CD4-positive, alpha-beta T cell (primary cell): ENCODE measurements at places on chromosomes 1 and 21.

- no peak for DNase-seq
Measured at GRCh38 chr1:232481091-232481490, 148.8 kb downstream of the SIPA1L2 start.

- DNase-seq = no peak
Measured at GRCh38 chr1:111249960-111250359, 22.4 kb downstream of the CHI3L2 start.

- DNase-seq = no peak
Measured at GRCh38 chr1:36365381-36365780, 20.3 kb downstream of the STK40 start.

DNA sequence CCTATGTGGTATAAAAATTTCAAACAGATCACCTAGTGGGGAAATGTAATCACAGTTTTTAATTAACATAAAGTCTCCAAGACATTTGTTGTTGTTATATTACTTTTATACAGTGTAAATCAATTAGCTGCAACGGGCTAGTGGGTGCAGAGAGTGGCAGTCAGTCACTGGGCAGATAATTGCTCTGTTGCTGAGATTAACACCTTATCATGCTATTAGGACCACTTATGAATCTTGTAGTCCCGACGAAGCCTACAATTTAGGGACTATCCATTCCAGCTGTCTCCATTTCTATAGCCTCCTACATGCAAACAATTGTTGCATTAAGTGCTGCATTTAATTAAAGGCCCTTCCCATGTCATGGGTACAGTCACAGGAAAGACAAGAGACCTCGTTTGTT, 158.9 kb upstream of the PROX1 start:
- no peak for DNase-seq

GRCh38 chr1:198462365-198463019, 78.0 kb downstream of the ATP6V1G3 start:
- DNase-seq = no peak

DNA sequence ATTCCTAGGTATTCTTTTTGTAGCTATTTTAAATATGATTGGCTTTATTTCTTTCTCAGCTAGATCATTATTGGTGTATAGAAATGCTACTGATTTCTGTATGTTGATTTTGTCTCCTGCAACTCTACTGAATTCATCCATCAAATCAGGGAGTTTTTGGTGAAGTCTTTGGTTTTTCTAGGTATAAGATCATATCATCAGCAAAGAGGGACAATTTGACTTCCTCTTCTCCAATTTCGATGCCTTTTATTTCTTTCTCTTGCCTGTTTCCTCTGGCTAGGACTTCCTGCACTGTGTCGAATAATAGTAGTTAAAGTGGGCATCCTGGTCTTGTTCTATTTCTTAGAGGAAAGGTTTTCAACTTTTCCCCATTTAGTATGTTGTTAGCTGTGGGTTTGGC, 27.5 kb upstream of the PRKACB start:
- DNase-seq = no peak

DNA sequence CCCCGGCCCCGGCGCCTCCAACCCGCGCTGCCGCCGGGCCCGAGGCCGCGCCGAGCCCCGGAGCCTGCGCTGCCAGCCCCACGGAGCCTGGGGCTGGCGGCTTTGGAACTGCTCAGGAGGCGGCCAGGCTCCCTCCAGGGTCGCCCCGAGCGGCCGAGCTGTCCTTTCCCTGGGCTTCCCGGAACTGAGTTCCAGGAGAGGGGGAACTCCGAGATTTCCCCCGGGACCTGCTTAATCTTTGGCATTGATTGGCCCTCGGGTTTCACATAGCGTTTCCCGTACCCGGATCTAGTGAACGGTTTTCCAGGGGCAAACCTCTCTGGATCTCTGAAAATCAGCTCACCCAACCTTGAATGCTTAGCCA, 504 bp downstream of the H6PD start:
- no peak for DNase-seq

- DNase-seq = no peak
Measured at GRCh38 chr1:15028102-15028501, 125.4 kb upstream of the TMEM51 start.

DNA sequence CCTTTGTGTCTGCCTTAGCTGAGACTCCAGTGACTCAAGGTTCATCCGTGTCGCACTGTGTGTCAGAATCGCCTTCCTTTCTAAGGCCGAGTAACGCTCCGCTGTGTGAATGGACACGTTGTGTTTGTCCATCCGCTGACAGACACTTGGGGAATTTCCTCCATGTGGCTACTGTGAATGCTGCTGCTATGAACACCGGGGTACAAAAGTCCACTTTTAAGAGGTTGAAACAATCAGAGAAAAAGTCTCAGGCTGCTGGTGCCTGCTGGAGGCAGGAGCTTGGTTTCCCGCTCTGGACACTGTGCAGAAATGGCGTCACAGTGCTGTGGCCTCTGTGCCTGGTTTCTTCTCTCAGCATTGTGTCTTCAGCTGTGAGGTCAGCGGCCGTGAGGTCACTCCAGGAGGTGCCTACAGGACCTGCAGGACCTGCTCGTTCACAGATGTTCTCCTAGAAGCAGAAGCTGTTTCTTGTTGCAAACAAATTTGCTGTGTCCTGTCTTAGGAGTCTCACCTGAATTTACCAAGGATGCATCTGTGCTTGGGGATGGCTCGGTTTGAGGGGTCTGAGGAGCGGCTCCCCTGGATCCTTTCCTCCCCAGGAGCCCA, 34.2 kb downstream of the KRTAP10-1 start:
- no peak for DNase-seq

- no peak for DNase-seq
Measured at GRCh38 chr1:4614371-4615137, 39.9 kb upstream of the AJAP1 start.

GRCh38 chr1:7136166-7136953, 351.1 kb downstream of the CAMTA1 start:
- DNase-seq = no peak

- DNase-seq = no peak
Measured at GRCh38 chr1:27787895-27788294, 14.9 kb downstream of the STX12 start.

DNA sequence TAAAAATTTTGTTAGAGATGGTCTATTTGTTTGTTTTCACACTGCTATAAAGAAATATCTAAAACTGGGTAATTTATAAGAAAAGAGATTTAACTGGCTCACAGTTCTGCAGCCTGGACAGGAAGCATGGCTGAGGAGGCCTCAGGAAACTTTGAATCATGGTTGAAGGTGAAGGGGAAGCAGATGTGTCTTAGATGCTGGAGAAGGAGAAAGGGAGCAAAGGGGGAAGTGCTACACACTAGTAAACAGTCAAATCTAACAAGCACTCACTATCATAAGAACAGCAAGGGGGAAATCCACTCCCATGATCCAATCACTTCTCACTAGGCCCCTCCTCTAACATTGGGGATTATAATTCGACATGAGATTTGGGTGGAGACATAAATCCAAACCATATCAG, 76.8 kb upstream of the COL24A1 start:
- DNase-seq = no peak

GRCh38 chr1:35808450-35809113, 766 bp downstream of the AGO4 start:
- no peak for DNase-seq

DNA sequence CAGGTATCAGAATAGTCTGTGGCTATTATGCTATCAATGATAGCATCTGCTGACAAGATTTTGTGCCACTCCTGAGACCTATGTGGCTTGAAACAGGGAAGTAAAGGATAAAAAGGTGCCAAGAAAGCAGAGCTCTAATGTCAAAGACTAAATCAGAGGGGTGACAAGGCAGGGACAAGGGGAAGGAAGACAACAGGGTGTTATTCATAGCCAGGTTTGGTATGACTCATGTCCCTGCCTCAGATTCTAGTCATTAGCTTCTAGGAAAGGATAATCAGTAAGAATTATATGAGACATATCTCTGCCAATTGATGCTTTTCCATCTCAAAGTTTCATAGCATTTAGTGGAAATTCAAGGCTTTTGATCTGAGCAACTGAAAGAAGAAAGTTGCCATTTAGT, 31.8 kb upstream of the PLD5 start:
- DNase-seq = no peak

GRCh38 chr1:109777436-109777835, 13.7 kb upstream of the EPS8L3 start:
- DNase-seq = no peak

DNA sequence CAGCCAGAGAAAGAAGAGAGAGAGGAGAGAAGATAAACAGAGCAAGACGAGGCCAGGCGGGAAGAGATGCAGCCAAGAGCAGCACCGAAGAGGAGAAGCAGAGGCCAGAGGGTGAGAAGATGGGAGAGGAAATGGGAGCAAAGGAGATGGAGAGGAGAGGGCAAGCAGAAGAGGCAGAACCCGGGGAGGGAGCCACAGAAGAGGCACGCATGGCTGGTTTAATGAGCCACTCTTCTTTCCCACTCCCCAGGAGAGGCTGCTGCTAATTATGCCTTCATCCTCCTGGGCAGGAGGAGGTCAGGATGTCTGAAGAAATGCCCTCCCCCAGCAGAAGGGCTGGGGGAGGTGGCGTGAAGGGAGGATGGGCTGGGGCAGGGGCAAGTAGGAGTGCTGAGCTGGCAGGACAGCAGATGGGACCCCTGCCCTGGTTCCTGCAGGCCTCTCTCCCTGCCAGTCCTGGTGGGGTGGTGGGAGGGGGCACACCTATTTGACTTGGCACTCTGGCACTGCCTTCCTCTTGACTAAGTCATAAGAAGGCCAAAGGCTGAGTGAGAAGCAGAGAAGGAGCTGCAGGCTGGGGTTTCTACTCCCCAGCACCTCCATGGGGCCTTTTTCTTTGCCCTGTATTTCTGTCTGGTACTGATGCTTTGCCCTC, 32.3 kb downstream of the KIRREL1 start:
- no peak for DNase-seq

GRCh38 chr21:36338975-36339374, 19.0 kb downstream of the MORC3 start:
- no peak for DNase-seq

DNA sequence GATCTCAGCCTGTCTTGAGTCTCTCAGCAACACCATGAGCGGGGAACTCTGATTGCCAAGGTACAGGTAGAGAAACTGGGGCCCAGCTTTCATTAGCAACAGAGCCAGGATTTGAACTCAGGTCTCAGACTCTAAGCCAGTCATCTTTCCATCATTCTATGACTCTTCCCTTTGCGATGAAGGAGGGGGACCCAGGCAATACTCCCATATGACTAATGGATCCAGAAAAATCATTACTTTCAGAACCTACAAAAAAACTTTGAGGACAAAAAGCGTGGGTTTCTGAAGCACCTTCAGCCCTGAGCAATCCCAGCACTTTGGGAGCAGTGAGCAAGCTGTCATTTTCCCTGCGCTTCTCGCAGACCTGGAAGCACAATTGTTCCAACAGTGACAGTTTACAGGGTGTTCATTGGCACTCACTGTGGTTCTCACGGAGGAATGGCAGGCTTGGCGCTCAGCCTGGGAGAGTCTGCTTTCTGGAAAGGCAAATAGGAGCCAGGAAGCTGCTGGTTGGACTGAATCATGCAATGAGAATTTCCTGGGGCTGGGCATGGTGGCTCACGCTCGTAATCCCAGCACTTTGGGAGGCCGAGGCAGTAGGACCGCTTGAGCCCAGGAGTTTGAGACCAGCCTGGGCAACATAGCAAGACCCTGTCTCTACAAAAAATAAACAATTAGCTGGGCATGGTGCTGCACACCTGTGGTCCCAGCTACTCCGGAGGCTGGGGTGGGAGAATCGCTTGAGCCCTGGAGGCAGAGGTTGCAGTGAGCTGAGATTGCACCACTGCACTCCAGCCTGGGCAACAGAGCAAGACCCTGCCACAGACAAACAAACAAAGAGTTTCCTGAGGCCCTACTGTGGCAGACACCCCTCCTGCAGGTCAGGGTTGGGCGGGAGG, 40.1 kb downstream of the SLC2A7 start:
- DNase-seq = no peak

- no peak for DNase-seq
Measured at GRCh38 chr1:8040586-8040985, 14.5 kb upstream of the ERRFI1 start.

DNA sequence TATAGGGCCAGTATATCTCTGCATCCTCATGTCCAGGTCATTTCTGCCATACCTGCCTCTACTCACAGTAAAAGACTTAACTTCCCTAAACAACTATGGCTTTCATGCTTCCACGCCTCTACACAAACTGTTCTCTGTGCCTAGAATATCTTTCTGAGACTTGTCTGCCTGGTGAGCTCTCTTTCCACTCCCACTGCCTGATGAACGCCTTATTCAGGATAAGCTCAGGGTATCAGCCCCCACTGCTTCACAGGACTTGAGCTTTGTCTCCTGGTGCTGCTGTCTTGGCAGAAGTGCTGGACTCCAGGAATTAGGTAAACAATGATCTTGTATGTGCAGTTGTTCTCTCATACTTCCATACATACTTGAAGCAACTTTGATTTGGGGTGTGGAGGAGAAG, 4.8 kb upstream of the DDX20 start:
- DNase-seq = no peak

DNA sequence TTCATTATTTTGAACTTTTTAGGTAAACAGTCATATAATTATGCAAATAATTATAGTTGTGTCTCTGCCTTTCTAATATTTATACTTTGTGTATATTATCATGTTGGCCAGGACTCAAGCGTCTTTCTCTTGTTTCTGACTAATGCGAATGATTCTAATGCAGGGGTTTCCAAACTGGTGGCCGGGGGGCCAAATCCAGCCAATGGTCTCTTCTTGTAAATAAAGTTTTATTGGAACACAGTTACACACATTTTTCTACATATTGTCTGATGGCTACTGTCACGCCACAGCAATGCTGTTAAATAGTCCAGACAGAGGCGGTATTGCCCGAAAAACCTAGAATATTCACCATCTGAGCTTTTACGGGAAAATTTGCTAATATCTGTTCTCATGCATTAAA, 8.9 kb upstream of the POFUT2 start:
- DNase-seq = no peak

DNA sequence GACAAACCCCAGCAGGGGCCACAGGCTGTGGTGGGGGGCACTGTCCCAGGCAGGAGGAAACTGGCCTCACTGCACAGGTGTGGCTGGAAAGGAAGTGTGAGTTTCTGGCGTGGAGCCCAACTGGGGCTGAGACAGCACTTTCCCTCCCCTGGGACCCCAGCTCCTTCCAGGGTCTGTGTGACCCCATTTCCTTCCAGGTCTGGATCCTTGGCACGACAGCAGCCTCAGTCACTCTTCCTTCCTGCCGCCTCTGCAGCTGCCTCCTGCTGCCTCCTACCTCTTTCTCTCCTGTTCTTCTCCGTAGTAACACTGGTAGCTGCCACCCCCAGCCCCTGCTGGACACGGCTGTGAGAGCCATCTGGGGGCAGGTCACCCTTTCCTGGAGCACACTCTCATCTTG, 88.0 kb downstream of the SIK1 start:
- no peak for DNase-seq

DNA sequence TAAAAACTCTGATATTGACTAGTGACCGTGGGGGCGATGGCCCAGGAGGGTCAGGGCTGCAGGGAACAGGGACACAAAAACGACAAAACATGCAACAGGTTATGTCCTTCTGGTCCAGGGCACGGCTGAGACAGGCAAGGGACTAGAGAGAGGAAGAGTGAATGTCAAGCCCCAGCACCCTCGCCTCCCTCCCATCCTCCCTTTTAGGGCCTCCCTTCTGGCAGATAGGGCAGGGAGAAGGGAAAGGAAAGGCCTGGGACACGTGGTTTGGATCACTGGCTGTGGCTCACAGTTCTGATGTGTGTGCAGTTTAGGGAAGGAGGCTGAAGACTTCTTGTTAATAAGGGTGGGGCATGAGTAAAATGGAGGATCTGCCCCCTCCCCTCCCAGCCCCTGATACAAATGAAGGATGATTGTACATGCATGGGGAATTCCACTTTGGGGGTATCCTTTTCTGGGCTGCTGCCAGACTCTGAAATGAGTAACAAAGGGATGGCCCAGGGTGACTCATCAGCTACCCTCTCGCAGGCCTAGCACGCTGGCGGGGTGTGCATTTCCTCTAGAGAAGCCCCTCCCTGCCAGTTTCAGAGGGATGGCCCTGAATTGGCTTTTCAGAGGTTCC, 14.2 kb downstream of the CAPN2 start:
- DNase-seq = peak; percentile 81
